ENCODE measurements at places on chromosomes 11 and 22. TPM values are rescaled to one million over a fixed set of nuclear protein-coding genes. Genes with fewer than 3 reads are reported as not detected.

The SEZ6L gene
- total RNA-seq = 0.32 TPM

The OOSP3 gene
- not detected for total RNA-seq

The SLC37A2 gene
- 6.6 TPM for total RNA-seq

The NOX4 gene
- total RNA-seq = 3.3 TPM

The BACE1-AS gene
- total RNA-seq = 13.2 TPM

The DTX4 gene
- total RNA-seq = 3.3 TPM

The TSGA10IP gene
- not detected for total RNA-seq

The PIK3IP1 gene
- total RNA-seq = 38.2 TPM

The TCN1 gene
- total RNA-seq = 0.66 TPM

The SMCO4 gene
- total RNA-seq = 6.4 TPM

- H3K27me3 ChIP-seq = no peaks in the 10 kb centered on the region
- H3K27ac ChIP-seq = no peak overlapping the region
- DNase-seq = no peak
- no peaks in the 10 kb centered on the region for H3K36me3 ChIP-seq
These were observed 1727.5 kb downstream of the LRRC4C start for GRCh38 chr11:39732001-39732400.

DNA sequence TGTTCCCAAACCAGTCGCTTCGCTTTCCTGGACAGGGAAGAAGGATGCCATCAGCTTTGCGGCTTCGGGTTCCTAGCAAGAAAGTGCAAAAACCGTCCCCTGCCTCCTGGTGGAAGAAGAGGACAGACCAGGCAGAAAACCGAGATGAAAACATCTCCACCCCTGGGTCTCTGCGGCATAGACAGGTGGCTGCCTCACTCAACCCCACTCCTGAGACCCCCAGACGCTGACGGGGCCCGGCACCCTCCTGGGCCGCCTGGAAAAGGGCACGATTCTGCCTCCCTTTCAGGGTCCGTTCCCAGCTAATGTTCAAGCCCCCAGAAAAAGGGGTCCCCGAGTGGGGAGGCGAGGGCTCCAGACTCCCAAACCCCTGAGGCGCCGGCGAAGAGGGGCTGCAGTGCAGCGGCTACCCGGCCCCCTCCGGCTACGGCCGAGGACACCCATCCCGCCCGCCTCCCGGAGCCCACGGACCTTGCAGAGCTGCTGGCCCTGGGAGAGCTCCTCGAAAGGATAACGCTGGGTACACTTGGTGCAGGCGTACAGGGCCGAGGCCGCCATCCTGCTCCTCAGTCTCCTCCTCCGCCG lies 569 bp downstream of the FAM76B start:
- H3K4me1 ChIP-seq = peaks cover 31% of the 10 kb centered on the region
- DNase-seq = peak; percentile 92
- H3K4me3 ChIP-seq = peak overlapping the region; percentile 90
- no peaks in the 10 kb centered on the region for H3K27me3 ChIP-seq
- H3K27ac ChIP-seq = peak overlapping the region; percentile 97

DNA sequence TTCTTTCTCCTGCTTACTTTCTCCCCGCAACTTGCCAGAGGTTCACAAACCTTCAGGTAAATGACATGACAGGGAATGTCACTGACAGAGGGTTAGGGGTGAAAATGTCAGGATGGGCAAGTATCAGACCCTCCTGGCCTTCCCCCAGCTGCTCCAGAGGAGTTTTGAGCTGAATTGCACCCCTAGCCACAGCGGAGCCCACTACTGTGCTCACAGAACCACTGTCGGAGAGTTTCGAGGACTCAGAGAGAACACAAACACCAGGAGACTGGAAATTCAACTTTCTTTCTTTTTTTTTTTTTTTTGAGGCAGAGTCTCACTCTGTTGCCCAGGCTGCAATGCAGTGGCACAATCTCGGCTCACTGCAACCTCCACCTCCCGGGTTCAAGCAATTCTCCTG lies 21.5 kb upstream of the P2RY2 start:
- no peak overlapping the region for H3K4me3 ChIP-seq
- peaks cover 6% of the 10 kb centered on the region for H3K4me1 ChIP-seq
- no peak overlapping the region for H3K27ac ChIP-seq
- no peaks in the 10 kb centered on the region for H3K36me3 ChIP-seq

DNA sequence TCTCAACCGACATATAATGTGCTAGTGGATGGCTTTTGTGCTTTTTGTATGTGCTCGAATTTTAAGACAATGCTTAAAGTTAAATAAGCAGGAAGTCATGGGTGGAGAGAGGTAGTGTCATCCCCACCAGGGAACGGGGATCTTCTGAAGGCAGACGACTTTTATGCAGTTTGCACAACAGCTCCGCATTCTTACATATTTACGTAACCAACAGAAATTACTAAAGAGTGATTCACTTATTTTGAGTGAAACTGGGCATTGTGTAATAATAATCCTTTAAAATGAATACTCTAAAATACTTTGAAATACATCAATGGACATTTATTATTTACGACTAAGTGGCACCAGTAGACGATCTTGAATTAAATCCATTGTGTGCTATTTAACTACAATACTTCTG lies 305.1 kb downstream of the CNTN5 start:
- H3K36me3 ChIP-seq = no peaks in the 10 kb centered on the region
- no peaks in the 10 kb centered on the region for H3K27me3 ChIP-seq
- H3K4me3 ChIP-seq = no peak overlapping the region
- no peak for DNase-seq
- H3K27ac ChIP-seq = no peak overlapping the region

- H3K27me3 ChIP-seq = no peaks in the 10 kb centered on the region
- peaks cover 4% of the 10 kb centered on the region for H3K36me3 ChIP-seq
- no peak for DNase-seq
- no peak overlapping the region for H3K4me3 ChIP-seq
- peaks cover 11% of the 10 kb centered on the region for H3K4me1 ChIP-seq
These were observed 9.9 kb downstream of the CSTF3 start for GRCh38 chr11:33151399-33151798.

- no peaks in the 10 kb centered on the region for H3K27me3 ChIP-seq
- no peak overlapping the region for H3K27ac ChIP-seq
- H3K4me1 ChIP-seq = peaks cover 28% of the 10 kb centered on the region
- DNase-seq = no peak
These were observed 43.6 kb downstream of the TEAD1 start for GRCh38 chr11:12717851-12718291.

DNA sequence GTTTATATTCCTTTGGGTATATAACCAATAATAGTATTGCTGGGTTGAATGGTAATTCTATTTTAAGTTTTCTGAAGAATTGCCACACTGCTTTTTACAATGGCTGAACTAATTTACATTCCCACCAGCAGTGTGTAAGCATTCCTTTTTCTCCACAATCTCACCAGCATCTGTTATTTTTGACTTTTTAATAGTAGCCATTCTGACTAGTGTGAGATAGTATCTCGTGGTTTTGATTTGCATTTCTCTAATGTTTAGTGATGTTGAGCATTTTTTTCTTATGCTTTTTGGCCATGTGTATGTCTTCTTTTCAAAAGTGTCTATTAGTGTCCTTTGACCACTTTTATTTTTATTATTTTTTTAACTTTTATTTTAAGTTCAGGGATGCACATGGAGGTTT lies 275.3 kb downstream of the METTL15 start:
- H3K27me3 ChIP-seq = no peaks in the 10 kb centered on the region
- no peak overlapping the region for H3K27ac ChIP-seq
- H3K4me3 ChIP-seq = no peak overlapping the region
- H3K4me1 ChIP-seq = no peaks in the 10 kb centered on the region

- peak overlapping the region; percentile 16 for H3K27ac ChIP-seq
- no peak overlapping the region for H3K4me3 ChIP-seq
- peaks cover 89% of the 10 kb centered on the region for H3K27me3 ChIP-seq
- H3K36me3 ChIP-seq = no peaks in the 10 kb centered on the region
These were observed 6.2 kb downstream of the CHST1 start for GRCh38 chr11:45659031-45659817.

- no peak overlapping the region for H3K27ac ChIP-seq
- H3K4me1 ChIP-seq = no peaks in the 10 kb centered on the region
- no peaks in the 10 kb centered on the region for H3K27me3 ChIP-seq
- no peaks in the 10 kb centered on the region for H3K36me3 ChIP-seq
- no peak for DNase-seq
These were observed 31.0 kb upstream of the MAPK1 start for GRCh38 chr22:21898354-21898896.

- no peak overlapping the region for H3K4me3 ChIP-seq
- H3K36me3 ChIP-seq = no peaks in the 10 kb centered on the region
- H3K27ac ChIP-seq = no peak overlapping the region
- no peak for DNase-seq
- H3K4me1 ChIP-seq = no peaks in the 10 kb centered on the region
These were observed 178.7 kb downstream of the KIRREL3 start for GRCh38 chr11:126821827-126822226.

DNA sequence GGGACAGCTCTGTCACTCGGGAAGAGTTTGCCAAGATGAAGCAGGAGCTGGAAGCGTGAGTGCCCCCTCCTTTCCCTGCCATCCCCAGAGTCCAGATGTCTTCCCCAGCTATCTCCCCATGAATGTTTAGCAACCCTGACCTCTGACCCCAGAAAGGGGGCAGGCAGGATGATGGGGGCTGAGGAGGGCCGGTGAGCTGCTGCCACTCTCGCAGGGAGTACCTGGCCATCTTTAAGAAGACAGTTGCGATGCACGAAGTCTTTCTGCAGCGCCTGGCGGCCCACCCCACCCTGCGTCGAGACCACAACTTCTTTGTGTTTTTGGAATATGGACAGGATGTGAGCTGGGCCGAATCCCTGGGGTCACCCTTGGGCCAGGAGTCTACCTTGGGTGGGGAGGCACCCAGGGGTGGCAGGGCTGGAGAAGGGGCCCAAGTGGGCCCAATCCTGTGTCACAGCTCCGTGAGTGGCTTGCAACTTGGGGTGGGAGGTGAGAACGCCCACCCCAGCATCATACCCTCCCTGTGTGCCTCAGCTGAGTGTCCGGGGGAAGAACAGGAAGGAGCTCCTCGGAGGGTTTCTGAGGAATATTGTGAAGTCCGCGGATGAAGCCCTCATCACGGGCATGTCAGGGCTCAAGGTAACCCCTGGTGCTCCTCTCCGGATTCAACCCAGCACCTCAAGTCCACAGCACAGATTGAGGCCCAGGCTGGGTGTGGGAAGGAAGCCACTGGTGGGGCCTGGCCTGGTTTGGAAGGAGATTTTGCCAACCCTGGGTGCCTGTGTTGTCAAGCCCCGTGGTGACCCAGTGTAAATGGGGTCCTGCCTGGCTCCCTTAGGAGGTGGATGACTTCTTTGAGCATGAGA lies 7.5 kb downstream of the CFL1 start:
- no peak for DNase-seq
- no peaks in the 10 kb centered on the region for H3K27me3 ChIP-seq
- peaks cover 51% of the 10 kb centered on the region for H3K36me3 ChIP-seq
- H3K4me1 ChIP-seq = peaks cover 19% of the 10 kb centered on the region

GRCh38 chr11:7844521-7844920 lies 47.8 kb upstream of the OR5P2 start:
- H3K36me3 ChIP-seq = no peaks in the 10 kb centered on the region
- H3K27me3 ChIP-seq = no peaks in the 10 kb centered on the region
- no peak overlapping the region for H3K27ac ChIP-seq
- H3K4me3 ChIP-seq = no peak overlapping the region
- no peak for DNase-seq
- H3K4me1 ChIP-seq = no peaks in the 10 kb centered on the region

GRCh38 chr11:28833169-28833568 lies 725.0 kb downstream of the METTL15 start:
- no peak overlapping the region for H3K27ac ChIP-seq
- no peaks in the 10 kb centered on the region for H3K4me1 ChIP-seq

DNA sequence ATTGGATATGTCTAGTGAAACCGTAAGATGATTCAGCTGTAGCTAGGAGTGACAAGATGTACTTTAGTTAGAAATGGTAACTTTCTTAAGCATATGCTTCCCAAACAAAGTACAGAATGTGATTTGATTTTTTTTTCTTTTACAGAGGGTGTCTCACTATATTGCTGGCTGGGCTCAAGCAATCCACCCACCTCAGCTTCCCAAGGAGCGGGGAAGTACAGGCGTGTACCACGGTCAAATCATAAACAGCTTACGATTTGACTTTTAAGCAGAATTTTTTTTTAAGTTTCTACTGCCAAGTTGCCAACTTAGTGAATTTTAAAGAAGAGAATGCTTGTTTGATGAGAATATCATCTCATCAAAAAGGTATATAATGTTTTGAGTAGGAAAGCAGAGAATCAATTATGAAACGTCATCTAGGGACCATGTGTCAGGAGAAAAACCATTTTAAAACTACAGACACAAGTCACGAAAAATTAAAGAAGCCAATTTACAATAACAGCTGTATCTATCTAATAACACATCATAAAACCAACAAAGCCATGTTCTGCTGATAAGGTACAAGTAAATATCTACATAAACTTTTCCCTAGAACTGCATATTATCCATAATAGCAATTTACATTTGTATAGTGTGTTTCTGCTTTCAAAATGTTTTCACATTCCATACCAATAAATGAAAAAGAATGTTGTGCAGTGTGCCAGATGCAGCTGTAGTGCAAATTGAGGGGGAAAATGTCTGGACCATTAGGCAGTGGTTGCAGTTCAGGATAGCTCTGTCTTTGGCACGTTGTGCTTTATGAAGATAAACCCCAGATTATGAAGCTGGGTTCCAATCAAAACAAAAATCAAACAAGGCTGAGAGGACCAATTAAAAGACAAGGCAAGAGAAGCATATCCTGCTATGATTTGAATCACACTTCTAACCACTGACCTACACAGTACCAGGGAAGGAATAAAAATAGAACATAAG lies 33.7 kb upstream of the USP47 start:
- no peak for DNase-seq
- peaks cover 20% of the 10 kb centered on the region for H3K4me1 ChIP-seq
- no peak overlapping the region for H3K4me3 ChIP-seq

DNA sequence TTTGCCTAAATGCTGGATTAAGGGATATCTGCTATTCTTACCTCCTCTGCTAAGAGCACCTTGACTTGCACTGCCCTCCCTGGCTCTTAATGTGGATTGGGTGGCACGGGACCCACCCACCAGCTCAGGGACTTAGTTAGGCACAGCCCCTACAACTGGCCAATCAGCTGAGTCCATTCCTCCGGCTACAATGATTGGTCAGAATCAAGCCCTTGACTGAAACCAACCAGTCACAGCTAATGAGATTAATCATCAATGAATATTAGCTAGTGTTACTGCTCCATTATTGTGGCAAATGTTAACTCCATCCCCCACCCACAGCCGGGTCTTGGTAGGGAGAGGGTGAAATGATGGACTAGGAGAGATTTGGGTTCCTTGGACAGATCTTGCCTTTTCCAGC lies 328.0 kb downstream of the MN1 start:
- no peaks in the 10 kb centered on the region for H3K36me3 ChIP-seq
- H3K4me1 ChIP-seq = peaks cover 11% of the 10 kb centered on the region
- no peak for DNase-seq
- no peak overlapping the region for H3K27ac ChIP-seq
- H3K4me3 ChIP-seq = no peak overlapping the region
